Kidney capillary endothelial cell (primary cell): ENCODE measurements at places on chromosomes 16 and 17.
A peak's percentile ranks its signal among the peaks of the same experiment; 100 is the strongest.

DNA sequence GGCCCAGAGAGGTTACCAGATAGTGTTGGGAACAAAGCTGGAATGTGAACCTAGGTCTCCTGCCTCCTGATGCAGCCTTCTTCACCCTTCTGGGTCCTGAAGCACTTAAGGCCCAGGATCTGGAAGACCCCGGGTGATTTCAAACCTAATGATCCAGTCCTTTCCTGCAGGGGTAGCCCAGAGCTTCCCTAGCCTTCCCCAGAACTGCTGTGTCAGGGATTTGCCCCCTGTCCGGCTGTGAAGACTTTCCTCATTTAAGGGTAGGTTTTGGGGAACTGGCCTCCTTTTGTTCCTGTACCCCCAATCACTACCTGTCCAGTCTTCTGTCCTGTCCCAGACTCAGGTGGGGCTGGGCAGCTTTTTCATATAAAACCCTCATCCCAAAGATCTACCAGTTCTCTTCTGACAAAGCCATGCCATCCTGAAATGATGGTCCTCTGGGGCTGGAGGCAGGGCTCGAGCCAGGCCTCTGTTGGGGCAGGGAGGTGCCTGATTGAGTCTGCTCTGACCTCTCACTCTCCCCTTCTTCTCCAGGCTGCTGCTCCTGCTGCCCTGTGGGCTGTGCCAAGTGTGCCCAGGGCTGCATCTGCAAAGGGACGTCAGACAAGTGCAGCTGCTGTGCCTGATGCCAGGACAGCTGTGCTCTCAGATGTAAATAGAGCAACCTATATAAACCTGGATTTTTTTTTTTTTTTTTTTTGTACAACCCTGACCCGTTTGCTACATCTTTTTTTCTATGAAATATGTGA is 1.3 kb downstream of the MT1X start:
- DNase-seq: no peak

DNA sequence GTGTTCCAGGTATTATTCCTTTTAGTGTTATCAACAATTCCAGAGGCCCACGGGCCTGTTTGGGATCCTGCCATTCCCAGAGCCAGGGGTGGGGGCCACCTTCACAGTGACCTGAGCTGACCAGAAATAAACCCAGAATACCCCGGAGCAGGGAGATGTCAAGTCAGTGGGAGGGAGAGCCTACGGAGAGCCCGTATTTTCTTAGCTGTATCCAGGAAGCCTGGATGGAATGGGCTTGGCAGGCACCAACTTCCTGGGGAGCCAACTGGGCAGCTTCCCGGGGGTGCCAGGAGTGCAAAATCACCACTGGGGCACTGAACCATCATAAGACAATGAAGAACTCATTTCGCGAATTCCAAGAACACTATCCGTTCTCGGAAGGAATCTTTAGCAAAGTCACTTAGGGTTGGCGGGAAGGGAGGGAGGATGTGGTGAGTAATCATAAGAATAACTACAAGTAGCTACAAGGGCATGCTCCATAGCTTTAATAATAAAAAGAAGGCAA is 13.2 kb upstream of the MRTFB start:
- no peak for DNase-seq

DNA sequence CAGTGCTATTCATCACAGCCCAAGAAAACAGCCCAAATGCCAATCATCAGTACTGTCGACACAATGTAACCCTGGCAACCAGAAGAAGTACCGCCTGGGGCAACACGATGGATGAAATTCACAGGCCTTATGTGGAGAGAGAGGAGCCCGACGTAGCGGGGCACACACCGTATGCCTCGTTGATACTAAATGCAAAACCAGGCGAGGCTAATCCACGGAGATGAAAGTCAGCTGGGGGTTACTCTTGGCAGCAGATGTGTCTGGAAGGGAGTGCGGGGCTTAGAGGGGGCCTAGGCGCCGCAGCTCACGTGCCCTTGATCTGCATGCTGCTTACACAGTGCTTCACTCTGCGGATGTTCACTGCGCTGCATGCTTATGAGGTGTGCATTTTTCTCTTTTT is 29.8 kb downstream of the ITGAE start:
- no peak for DNase-seq

DNA sequence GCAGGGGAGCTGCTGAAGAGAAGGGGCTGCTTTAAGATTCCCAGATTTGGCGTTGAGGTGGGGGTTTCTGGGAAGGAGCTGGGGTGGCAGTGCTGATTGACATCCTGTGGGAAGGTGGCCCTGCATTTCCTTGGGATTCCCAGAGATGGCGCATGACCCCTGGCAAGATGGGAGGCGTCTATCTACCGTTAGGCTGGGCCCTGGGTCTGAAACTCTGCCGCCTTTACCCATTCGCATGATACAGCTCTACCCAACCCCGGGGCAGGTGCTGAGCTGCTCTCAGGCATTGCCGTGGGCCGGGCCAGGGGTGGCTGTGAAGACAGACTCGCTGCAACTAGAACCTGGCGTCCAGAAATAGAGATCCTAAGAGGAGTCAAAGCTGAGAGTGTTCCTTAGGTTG is 9.9 kb upstream of the MVD start:
- no peak for DNase-seq

- no peak for DNase-seq
Measured at GRCh38 chr16:88282564-88283395, 100.0 kb upstream of the ZNF469 start.

DNA sequence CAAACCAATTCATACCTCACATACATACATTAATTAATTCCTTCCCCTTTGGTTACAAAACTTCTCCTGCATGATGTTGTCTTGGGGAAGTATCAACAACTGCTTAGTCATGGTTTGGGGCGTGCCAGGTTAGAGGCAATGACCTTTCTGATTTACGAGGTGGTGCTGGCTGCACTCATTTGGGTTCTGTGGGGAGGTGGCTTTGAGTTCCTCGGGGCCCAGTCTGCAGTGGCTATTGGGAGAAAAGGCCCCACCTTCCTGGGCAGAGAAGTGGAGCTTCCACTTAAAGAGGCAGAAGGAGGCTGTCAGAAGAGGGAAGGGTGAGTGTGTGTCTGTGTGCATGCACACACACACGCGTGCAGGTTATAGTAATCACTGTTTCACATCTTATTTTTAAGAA is 10.2 kb upstream of the ETV4 start:
- DNase-seq: no peak

- no peak for DNase-seq
Measured at GRCh38 chr17:19415806-19416775, 5.1 kb downstream of the RNF112 start.

GRCh38 chr16:2980227-2981176 is at the start of gene PKMYT1:
Gene PKMYT1, minus strand, starts transcription at chr16:2980446. Its CDS starts 789 bp downstream, at chr16:2979657.
- DNase-seq: peak; percentile 90

DNA sequence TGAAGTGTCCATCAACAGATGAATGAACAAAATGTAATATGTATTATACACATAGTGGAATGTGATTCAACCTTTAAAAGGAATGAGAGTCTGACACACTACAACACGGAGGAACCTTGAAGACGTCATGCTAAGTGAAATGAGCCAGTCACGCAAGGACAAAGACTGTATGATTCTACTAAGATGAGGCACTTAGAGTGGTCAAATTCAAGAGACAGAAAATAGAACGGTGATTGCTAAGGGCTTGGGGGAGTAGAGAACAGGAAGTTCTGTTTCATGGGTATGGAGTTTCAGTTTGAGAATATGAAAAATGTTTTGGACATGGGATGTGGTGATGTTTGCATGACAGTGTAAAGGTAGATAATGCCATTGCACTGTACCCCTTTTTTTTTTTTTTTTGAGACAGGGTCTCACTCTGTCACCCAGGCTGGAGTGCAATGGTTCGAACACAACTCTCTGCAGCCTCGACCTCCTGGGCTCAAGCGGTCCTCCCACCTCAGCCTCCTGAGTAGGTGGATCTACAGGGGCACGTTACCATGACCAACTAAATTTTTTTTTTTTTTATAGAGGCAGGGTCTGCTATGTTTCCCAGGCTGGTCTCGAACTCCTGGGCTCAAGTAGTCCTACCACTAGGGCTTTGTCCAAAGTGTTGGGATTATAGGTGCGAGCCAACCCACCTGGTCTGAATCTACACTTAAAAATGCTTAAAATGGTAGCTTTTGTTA is 2.9 kb upstream of the CCDC102A start:
- no peak for DNase-seq

DNA sequence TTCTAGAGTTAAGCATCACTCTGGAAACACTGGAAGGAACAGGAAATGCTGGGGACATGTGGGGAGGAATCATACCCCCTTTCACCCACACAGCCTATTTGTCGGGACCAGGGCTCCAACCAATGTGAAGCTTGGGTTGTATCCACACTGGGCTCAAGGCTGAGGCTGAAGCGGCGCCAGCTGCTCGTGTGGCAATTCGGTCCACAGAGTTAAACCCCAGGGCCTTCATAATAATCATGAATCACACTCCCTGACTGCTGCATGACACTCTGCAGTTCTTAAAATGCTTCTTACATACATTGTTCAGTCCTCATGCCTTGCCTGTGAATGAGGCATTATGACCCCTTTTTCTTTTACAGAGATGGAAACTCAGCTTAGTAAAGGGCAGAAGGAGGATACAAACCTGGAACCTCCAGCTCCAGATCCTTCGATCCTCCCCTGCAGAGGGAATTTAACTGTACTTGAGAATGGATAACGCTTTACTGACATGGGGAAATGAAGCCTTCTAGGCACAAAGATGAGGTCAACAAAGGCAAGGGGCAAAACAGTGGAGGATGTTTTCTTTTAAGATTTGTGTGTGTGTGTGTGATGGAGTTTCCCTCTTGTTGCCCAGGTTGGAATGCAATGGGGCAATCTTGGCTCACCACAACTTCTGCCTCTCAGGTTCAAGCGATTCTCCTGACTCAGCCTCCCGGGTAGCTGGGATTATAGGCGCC is 72.7 kb downstream of the SOX9 start:
- DNase-seq: no peak

DNA sequence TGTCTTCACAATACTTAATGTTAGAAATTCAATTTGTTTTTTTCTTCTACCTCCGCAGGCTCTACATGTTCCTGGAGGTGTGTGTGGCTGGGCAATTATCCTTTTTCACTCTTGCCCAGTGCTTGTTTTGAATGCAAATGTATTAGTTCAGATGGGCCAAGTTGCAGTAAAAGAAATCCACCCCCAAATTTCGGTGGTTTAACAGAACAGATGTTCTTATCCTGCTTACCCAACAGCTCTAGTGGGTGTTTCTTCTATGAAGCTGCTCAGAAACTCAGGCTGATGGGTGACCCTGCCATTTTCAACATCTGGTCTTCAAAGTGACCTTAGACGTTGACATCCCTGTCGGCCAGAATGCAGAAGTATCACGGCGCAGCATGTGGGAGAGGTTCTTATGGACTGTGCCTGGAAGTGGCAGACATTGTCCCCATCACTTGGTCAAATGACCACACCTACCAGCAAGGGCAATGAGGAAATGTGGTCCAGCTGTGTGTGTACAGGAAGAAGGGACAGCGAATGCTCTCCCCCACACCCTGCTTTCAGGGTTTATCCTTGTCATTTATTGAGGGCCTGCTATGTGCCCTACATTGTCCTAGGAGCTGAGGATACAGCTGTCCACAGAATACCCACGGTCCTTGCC is 157.3 kb downstream of the CDH13 start:
- no peak for DNase-seq

DNA sequence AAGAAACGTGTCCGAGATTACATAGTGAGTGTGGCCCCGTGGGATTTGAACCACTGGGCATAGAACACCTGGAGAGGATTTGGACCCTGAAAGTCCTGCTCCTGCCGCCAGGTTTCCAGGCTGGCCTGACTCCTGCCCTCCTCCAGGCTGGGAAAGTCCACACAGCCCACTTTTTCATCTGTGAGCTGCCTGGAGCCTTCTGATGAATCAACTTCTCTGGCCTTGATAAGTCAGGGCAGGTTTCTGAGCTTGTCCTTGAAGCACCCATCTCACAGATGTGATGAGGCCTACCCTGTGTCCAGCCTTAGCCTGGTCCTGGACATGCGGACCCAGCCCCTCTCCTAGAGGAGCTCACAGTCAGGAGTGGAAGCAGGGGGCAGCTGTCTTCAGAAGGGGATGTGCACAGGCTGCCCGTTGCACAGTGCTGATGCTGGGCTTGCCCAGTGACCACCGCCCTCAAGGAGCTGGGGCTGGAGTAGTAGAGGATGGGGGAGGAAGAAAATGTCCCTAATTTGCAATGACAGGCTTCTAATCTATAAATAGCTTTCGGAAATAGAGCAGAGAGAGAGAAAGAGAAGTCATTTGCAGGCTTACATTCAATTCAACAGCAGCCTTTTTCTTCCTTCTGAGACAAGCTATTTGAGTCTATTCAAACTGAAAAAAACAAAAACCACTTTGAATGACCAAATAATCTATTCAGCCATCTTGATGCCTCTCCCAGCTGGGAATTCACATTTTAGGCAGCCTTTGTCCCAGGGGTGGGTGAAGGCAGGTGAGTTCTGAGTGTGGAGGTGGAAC is 73.5 kb upstream of the DNAJA2 start:
- DNase-seq: no peak

GRCh38 chr16:31880322-31880979 is 6.8 kb downstream of the ZNF267 start:
- peak; percentile 86 for DNase-seq

DNA sequence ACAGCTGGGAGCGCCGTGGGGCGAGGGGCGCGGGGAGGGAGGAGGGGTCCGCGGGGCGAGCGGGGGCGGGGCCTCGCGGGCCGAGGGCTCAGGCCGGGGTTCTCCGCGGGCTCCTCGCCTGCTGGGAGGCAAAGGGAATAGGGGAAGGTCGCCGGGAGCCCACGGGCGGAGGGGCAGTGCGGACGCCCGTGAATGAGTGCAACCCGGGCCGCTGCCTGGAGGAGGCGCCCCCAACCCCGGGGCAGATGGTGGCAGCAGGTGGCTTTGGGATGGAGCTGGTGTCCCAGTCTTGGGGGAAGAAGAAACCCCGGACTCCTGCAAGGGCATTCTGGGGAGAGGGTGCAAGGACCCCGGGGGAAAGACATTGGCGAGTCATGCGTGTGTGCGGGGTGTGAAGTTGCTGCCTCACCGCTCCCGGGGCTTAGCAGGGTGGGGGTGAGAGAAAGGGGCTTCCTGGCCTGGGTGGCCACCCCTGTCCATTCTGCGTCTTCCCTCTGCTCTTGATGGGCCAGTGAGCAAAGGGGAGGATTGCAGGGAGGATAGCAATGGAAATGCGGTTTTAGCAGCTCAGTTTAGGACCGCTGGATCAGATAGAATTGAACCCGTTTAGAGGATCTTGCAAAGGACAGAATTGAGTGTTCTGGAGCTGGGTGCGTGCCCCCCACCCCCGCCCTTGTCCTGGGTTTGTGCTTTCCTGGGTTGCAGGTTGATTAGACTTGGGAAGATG is 526 bp downstream of the KIAA0513 start:
- no peak for DNase-seq

- no peak for DNase-seq
Measured at GRCh38 chr16:77662246-77662645, 60.1 kb upstream of the NUDT7 start.

DNA sequence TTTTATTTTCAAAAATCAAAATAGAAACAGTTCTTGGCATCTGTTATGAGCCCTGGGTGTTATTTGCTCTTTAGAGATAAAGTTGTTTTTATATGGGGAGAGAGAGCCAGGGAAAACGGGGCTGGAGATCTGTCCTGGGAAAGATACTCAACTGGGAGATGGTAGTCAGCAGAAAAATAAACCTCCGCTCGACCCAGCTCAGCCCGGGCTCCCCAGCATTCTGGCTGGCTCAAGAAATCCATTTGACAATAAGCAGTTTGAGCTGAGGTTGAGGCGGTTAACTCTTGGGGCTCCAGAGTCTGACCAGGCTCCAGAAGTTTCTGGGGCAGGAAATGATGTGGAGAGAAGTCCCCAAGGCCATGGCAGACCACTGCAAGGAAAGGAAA is 151.9 kb downstream of the IRX5 start:
- no peak for DNase-seq

GRCh38 chr16:54120846-54121480 is 165.6 kb downstream of the IRX3 start:
- no peak for DNase-seq
